HS-5 (cell line): ENCODE measurements at places on chromosomes 6 and 20.

- DNase-seq = no peak
Observed at GRCh38 chr6:88561954-88562315, 395.8 kb upstream of the CNR1 start.

- DNase-seq = no peak
Observed at GRCh38 chr6:34071884-34072379, 74.0 kb downstream of the GRM4 start.

DNA sequence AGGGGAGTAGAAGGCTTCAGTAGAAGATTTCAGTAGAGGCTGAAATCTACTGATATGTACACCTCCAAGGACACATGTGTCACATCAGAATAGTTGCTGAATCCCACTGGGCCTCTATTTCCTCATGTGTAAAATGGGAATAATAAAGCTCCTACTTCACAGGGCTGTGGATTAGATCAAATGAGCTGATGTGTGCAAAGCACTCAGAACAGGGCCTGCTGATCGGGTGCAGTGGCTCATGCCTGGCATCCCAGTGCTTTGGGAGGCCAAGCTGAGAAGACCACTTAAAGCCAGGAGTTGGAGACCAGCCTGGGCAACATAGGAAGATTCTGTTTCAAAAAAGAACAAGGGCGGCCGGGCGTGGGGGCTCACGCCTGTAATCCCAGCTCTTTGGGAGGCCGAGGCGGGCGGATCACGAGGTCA is 8.1 kb upstream of the AP5S1 start:
- DNase-seq = no peak

DNA sequence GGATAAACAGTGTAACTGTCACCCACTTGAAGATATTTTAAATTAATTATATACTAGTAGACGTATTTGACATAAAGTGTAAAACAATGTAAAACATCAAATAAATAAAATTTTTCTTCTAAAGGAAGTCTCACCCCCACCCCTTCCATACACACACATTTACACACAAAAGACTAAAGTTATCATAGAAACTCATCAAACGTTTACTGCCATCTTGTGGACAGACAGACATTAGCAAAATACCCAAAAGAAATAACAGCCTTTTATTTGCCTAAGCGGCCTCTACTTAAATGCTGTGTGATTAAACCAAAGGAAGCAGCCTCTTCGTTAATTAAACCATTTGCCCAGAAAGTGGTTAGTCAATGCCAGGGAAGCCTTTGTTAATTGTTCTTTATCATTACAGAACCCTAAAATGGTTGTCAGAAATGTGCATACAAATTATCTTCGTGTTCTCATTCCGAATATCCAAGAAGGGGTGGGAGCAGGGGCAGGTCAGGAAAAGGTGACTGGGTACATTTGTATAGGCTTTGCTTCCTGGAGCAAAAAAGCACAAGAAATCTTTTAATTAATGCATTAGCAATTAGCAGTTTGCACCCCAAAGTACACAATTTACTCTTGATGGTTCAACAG is 176.2 kb upstream of the SASH1 start:
- DNase-seq = no peak

- no peak for DNase-seq
Observed at GRCh38 chr6:54020334-54020733, 90.9 kb upstream of the MLIP start.

- DNase-seq = no peak
Observed at GRCh38 chr20:19457611-19458010, 245.2 kb downstream of the SLC24A3 start.

DNA sequence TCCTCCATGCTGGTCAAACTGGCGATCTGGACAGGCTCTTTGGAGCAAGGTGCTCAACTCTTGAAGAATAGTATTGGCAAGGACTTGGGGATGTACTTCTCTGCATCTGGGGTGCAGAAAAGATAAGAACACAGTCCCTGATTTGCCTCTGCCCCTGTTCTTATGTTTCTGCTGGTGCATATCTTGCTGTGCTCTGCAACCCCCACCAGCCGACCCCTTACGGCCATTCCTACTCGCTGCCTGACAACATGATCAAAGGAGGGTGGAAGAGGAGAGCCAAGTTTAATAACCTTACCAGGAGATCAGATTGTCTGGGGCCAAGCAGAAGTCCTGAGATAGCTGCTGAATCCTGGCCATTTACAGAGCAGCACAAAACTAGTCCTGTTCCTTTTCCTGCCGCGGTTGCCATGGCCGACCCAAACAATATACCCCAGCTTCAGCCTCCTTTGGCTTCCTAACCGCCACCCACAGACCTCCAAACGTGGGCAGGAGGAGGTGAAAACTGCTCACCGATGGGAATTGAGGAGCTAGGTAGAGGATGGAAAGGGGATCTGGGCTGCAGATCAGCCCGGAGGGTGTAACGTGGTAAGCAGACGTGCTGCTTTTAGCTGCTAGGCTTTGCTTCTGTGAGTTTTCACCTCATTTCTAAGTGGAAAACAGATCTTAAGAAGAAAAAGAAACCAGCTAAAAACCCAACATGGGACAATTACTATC is 60.9 kb downstream of the ATXN1 start:
- no peak for DNase-seq

DNA sequence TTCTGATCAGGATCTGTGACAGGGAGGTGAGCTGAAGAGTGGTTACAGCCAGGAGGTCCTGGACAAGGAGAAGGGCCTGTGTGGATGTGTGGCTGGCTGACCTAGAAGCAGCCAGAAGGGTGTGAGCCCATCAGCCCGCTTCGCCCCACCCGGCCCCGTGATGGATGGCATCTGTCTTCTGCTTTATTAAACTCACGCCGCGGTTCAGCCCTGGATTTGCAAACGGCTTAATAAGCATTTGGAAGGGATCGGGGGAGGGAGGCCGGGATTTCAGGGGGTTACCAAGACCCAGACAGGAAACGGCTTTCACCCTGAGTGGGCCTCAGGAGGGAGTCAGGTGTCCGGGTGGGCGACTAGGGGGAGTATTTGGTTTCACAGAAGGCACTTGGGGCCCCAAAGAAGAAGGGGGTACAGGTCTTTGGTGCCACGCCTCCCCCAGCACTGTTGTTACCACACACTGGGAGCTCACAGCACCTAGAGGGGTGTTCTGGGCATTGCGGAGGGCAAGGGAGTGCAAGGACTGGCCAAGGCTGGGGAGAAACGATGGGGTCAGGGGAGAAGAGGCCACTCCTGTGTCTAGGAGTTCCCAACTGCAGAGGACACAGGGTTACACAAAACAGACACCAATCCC is 53.8 kb upstream of the FOXP4 start:
- DNase-seq = no peak

GRCh38 chr20:37072293-37073196 is 23.3 kb downstream of the RBL1 start:
- no peak for DNase-seq

GRCh38 chr6:155269765-155270164 is 6.0 kb downstream of the CLDN20 start:
- no peak for DNase-seq

DNA sequence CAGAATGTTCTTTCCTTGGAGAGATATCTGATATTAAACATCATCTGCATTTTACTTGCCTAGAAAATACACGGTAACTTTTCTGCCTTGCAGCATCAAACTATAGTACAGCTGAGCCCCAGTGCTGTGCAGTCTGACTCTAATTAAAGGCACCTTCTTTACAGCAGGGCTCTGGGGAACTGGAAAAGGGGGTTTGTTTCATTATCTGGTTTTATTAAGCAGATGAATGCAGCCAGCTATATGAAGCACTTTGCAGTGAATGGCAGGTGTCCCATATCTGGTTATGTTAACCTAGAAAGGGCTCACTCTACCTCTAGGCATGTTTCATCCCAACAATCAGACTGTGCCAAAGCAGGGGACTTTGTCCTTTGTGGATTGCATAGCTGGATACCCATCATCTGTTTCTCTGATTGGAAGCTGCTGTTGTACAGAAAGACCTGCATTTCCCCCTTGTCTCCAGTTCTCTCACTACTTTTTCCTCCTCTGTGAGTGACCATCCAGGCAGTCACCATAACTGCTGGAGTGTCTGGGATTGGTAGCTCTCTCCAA is 39.6 kb upstream of the CMTR1 start:
- DNase-seq = no peak

DNA sequence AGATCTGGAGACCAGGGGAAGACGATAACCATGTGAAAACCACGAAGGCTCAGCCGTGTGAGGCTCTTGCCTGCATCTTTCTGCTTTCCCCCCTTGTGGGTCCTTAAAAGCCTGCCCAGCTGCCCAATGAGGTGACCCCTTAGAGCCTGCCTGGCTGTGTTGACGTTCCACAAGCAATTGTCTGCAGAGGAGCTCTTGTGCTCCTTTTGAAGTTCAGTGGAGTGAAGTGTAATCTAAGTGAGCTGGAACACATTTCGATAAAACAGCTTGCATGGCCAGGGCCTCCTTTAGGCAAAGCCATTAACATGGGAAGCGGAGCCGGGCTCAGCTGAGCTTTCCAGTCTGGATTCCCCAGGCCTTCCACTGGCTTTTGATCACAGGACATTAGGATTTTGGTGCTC is 27.3 kb upstream of the TCP11 start:
- DNase-seq = no peak

- no peak for DNase-seq
Observed at GRCh38 chr6:110852773-110853172, 21.8 kb upstream of the AMD1 start.

- DNase-seq = no peak
Observed at GRCh38 chr20:50611128-50611810, 80.1 kb downstream of the RIPOR3 start.

DNA sequence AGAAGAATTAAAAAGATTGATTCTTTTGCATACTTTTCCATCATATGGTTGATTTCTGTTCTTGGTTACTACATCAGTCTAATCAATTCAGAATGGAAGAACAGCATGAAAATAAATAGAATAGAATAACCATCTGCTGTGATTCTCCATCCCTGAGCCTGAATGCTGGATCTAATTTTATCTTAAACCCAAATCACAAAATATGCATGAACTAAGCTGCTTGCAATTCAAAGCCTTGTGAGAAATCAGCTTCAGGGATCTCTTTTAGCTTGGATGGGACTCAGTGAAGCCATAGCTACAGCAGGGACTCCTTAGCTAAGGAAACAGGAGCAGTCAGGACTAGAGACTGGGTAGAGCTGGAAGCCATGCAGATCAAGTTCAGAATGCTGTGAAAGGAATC is 74.1 kb downstream of the TPBG start:
- DNase-seq = no peak

- DNase-seq = peak; percentile 97
Observed at GRCh38 chr6:42928986-42929820, at the start of gene CNPY3. TSS of gene CNPY3 (plus strand) at chr6:42929480. CDS start at chr6:42929571, 91 bp downstream.

DNA sequence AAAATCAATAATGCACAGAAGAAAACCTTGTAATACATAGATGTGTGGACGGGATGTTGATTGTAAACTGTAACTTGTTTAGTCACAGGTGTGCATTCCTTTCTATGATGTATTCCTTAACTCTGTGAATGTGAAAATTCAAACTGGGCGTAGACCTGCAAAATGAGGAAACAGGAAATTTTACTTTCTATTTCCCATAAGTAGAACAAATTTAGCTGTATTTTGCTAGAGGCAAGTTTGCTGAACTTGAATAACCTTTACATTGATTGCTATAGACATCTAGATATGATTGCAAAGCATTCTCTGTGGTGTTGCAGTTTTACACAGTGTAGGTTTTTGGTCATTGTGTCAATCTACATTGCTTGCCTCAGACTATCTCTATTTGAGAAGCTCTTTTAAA is 368.4 kb upstream of the MAN1A1 start:
- DNase-seq = no peak

- no peak for DNase-seq
Observed at GRCh38 chr6:14739827-14740226, 506.0 kb upstream of the JARID2 start.

DNA sequence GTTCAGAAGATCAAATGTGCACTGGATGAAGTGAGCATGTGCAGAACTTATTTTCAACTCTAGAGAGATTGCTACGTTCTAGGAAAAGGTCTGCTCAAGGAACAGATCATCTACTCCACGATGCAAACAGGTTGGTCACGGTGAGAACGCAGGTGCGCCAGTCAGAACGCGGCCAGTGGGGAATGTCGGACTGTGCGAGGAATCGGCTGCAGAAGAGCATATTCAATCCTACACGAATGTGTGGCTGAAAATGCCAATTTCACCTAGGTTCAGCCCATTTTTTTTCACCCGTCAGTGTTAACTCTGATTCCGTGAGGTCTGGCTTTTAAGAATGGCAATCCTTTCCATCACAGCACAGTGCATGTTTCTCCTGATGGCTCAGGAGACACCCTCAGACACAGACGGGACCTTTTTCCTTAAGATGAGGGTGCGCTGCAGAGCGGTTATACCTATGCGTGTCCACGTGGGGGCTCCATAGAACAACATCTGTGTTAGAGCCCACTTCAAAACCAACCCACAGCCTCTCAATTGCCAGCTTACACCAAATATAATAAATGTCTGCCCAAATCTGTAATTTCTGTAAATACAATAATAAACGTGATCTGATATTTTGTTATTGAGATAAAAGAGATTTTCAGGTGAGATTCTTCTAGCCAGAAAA is 250.4 kb downstream of the FOXA2 start:
- DNase-seq = no peak

DNA sequence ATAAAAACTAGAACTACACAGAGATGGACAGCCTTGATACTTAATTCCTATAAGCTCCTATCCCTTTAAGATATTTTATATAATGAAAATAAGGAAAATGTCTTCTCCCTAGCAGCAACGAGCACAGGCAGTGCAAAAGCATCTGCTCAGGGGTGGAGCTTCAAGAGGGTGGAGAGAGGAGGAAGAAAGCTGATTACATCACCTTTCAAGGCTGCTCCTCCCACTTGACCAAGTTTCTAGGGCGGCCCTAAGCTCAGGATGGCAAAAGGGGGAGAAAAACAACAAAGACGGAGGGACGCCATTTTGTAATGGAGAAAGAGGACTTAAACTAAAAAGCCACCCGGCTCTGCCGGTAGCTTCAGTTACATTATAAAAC is 2.2 kb downstream of the PPP1R10 start:
- DNase-seq = peak; percentile 94

GRCh38 chr6:4929097-4929718 is 74.6 kb downstream of the RPP40 start:
- no peak for DNase-seq

DNA sequence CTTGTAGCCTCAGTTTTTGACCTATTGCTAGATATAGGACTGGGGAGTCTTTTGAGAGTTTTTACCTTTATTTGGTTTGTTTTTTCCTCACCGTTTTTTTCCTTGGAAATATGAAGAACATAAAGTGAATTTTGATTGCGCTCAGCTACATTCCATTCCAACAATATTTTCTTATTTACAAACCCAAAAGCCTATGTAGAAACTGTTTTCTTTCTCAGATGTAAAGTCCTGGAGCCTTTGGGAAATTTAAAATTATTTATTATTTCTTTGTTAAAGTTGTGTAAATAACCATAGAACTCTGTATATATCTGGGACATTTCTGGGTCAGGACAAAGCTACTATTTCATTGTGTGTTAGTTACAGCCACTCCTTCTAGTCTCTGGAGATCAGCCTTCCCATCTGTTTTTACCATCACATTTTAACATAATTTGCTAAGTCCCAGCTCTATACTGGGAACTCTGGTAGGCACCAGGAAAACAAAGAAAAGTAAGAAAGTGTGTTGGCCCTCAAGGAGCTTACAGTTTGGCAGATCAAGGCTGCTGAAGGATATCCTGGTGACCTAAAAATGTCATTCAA is 68.8 kb downstream of the JAG1 start:
- no peak for DNase-seq

GRCh38 chr6:5765141-5765760 is 241.5 kb downstream of the NRN1 start:
- no peak for DNase-seq
